Heart left ventricle (tissue), 16 donors: ENCODE measurements at places on chromosomes 5 and 9.
A peak's percentile ranks its signal among the peaks of the same experiment; 100 is the strongest.

DNA sequence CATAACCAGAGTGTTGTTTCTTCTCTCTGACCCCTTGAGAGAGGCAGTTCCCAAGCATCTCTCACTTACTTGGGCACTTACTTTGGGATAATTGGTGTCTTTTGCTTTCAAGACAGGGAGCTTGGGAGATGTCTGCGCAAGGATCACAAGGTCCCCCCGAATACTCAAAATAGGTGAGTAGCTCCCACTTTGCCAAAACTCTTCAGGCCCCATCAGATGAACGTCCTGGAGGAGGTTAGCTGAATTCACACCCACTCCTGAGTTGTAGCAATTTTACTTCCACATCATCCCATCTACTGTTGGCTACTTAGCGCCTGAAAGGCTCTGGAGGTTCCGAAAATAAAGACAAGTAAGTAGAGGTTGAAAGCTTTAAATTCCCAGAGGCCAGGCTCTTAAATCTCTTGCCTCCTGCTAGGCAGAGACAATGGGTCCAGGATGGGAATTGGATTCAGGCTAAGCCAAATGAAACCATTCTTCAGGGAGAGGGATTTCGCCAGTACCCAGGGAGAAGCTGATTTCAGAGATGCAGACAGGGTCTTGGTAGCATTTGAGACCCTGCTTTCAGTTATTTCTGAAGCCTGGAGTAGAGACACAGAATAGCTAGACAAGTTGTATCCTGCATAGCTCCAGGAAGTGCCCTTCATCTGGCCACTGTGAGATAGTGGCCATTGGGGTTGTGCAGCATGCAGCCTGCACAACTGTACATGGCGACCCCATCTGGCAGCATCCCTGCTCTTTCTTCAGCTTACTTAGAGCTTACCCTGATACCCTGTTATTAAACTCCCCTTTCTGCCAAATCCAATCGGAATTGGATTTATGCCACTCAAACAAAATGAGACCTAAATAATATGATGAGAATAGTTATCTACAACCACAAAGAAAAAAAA is 60.1 kb downstream of the BOD1 start:
- no peak for DNase-seq

- no peak for DNase-seq
Observed at GRCh38 chr5:140977003-140977402, 10.7 kb downstream of the PCDHAC2 start.

- DNase-seq, result no peak
Observed at GRCh38 chr5:76805821-76806505, 12.9 kb upstream of the F2RL1 start.

- DNase-seq, result no peak
Observed at GRCh38 chr9:133547116-133547515, 12.6 kb downstream of the ADAMTSL2 start.

- no peak for DNase-seq
Observed at GRCh38 chr5:123518111-123518510, 6.1 kb downstream of the CSNK1G3 start.

DNA sequence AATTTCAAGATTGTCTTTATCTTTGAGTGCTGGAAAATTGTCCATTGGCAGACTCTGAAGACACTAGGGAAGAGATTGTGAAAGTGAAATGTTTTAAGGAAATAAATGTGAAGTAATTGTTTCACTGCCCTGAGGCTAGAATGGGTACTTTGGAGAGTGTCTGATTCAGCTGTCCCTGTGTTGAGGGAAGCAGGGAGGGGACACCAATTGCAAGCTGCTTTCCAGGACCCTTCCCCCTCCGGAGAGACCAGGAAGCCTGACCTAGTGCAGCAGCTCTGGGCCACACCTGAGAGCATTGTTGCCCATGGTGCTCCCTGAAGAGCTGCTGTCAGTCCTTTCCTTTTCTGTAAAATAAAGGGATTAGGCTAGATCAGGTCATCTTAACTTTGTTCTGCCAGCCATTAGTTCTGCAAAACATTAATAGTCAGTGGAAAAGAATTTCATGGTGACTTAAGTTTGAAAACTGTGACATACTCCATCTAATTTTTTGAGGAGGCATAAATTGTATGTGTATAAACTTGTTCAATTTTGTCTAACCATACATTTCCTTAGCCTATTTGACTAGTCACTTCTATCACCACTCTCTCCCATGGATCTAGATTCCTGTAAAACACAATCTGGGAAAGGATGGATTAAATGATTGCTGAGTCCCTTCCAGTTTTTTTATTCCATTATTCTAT is 18.8 kb downstream of the MAP1B start:
- no peak for DNase-seq

DNA sequence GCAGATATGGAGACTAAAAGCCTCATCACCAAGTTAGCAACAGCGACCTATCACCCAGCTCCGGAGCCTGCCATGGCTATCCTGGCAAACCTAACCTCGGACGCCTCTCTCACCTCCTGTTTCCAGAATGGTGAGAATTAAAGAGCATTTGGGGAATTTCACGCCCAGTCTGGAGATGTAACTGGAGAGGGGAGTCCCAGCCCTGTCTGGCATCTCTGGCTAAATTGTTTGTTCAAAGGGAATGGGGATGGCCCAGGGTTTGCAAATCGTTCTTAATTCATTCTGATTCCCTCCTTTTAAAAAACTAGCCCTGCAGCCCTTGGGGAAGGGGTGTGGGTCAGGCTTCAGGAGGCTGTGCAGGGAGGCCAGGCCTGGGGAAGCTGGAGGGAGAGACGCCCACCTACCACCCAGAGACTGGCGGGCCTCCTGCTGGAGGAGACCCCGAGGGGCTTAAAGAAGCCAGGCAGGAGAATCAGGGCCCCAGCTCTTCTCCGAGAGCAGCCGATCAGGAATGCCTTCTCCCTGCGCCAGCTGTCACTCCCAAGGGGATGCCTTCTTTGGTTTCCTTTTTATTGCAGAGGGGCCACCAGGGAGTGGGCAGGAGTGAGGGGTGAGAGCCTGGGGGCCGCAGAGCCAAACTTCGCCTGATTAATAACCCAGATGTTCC is 964 bp upstream of the COL5A1 start:
- no peak for DNase-seq

- DNase-seq, result no peak
Observed at GRCh38 chr9:102185962-102186361, 447.5 kb upstream of the GRIN3A start.

- DNase-seq, result no peak
Observed at GRCh38 chr5:174549254-174549653, 175.1 kb upstream of the MSX2 start.

GRCh38 chr5:110951373-110951791 is 120.1 kb upstream of the TSLP start:
- DNase-seq, result no peak

GRCh38 chr9:126611592-126612325 is 2.0 kb upstream of the LMX1B start:
- peak; percentile 82 for DNase-seq

- DNase-seq, result no peak
Observed at GRCh38 chr9:105059252-105059651, 131.3 kb upstream of the ABCA1 start.

DNA sequence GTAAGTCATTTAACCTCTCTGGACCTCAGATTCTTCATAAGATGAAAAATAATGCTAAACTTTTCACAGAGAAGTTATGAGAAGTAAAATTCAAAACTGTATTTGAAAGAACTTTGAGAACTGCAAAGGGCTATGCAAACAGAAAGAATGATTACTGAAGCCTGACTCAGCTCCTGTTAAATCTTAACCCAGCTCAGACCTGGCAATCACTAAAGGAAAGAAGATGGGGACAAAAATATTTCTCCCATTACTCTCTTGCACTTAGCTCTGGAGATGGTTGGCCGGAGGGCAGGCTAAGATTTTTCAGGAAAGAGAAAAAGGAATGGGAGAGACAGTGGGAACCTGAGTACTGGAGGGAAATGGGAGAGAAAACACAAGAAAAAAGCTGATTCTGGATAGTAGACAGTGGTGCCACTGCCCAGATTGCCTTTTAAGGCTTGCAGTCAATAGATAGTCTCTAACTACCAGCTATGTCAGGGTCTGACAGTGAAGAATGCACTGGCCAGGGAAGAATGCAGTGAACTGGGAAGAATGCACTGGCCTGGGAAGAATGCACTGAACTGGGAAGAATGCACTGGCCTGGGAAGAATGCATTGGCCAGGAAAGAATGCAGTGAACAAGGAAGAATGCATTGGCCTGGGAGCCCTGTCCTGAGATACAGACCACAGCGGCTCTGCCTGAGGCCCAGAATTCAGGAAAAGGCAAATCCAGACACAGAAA is 25.2 kb upstream of the CEMIP2 start:
- no peak for DNase-seq

- DNase-seq, result no peak
Observed at GRCh38 chr9:72210522-72210921, 61.3 kb downstream of the GDA start.

- no peak for DNase-seq
Observed at GRCh38 chr5:162565-163337, 28.5 kb upstream of the LRRC14B start.

DNA sequence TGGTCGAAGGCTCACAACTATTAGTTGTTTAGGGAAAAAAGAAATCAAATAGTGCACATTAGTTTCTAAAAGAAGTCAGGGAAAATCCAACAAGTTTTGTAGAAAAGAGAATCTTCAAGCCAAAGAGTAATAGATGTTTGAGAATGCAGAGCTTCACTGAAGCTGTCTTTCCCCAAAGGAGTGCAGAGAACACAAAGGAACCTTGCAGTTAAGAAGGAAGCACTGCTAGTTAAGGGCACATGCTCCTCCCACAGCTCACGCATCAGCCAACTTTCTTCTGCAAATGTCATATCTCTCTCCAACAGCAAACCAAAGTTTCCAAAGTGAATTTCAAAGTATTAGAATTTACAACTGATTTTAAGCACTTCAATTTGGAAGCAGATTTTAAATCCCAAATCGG is 116.4 kb upstream of the FST start:
- DNase-seq, result no peak

- no peak for DNase-seq
Observed at GRCh38 chr9:87120610-87121009, 173.3 kb upstream of the GAS1 start.

DNA sequence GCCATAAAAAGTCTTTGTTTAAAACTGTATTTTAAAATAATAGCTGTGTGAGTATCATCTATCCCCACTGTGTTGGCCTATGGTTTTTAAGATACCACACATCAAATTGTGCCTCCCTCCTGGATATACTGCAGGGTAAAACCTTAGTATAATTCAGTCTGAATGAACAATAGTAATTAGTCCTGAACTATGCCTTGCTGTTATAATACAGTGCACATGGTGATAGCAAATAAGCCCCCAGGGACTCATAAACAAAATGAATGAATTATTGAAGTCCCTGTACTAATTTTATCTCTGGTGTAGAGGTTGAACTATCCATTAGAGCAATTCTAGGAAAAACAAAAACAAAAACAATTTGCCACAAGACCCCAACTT is 142.7 kb upstream of the ADAMTSL1 start:
- no peak for DNase-seq

DNA sequence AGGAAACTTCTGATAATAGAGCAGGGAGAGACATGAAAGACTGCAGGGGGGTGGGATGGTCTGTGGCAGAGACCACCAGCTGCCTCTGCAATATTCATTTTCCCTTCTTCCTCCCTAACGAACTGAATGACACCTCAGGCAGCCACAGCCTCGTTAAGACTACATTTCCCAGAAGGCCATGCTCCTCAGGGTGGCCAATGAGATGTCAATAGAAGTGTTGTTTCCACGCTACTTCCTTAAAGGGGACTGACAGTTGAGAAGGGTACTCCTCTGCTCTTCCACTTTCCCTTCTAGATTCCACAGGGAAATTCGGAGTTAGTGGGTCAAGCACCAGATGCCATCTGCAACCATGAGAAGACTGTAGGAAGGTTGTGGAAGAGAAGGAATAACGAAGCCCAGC is 52.0 kb upstream of the DAPK1 start:
- peak; percentile 21 for DNase-seq

- DNase-seq, result no peak
Observed at GRCh38 chr5:37424441-37424840, 45.3 kb downstream of the WDR70 start.

DNA sequence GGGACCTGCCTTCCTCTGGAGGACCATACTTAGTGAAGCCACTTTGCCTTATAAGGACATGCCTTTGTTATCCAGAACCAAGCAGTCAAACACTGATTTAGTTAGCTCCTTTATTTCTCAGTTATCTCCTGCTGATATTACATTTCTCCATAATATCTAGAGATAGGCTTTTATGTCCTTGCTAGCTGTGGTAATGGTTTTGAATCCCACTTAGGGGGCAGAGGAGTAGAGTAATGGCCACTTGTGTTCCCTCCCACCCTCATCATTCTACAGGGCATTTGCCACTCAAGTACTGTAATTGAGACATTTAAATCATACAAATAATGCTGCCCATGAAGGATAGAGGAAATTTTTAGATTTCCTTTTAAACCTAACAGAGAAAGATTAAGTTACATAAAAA is 80.9 kb downstream of the DOCK8 start:
- DNase-seq, result no peak

GRCh38 chr9:131636593-131636992 is 91.3 kb downstream of the PRRT1B start:
- no peak for DNase-seq

- DNase-seq, result no peak
Observed at GRCh38 chr5:71483355-71483754, 27.9 kb downstream of the BDP1 start.

DNA sequence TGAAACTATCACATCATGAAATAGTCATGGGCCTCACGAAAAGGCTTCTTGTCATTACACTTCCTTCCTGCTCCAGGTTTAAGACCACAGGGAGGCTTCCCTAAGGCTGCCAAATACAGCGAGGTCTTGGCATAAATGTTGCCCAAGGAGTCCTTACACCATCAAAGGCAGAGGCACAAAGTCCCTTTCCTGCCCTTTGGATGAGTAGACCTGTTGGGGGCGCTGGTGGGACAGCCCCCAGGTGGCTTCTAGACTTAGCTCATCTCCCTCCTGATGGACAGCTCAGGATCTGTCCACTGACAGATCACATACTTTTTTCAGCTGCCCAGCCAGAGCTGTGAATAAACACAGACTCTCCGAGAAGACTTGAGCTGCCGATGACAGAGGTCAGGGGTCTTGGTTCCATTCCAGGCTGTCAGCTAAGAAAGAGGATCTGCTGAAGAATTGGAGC is 15.5 kb upstream of the MEGF9 start:
- DNase-seq, result no peak
